ENCODE measurements at places on chromosomes 5 and 9.

DNA sequence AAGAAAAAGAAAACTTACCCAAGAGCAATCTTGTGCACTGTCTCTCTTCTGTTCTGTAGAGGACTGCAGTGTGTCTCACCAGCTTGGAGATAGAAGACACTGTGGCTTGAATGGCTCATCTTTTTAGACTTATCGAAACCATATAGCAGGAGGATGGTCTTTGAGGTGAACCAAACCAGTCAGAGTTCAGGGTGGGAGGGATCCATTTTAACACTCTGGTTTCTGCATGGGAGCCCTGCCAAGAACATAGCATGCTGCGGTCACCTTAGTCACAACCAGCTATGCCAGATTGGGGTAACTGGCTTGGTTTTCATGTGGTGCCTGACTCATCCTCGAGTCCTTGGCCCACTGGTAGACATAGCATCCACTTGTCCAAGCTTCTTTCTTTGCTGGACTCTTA lies 135.1 kb downstream of the PAPPA start:
- DNase-seq: no peak

- DNase-seq: peak; percentile 7
Measured at GRCh38 chr5:96714951-96715451, 52.8 kb downstream of the CAST start.

- peak; percentile 33 for DNase-seq
Measured at GRCh38 chr9:123112015-123112975, 78.8 kb downstream of the GPR21 start.

DNA sequence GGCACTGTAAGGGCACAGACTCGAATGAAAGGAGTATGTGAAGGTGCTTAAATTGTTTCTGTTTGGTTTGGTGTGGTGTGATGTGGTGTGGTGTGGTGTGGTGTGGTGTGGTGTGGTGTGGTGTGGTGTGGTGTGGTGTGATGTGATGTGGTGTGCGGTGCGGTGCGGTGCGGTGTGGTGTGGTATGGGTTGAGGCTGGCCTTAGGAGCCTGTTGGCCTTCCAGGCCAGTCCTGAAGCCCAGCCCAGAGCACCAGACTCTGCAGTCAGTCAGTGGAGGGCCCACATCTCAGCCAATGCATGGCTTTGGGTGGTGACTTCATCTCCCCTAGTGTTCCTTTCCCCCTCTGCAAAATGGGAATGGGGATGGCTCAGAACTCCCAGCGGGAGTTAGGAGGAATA lies 85.8 kb downstream of the KCNIP1 start:
- DNase-seq: no peak

- DNase-seq: no peak
Measured at GRCh38 chr9:33438926-33439680, 8.3 kb downstream of the AQP3 start.

DNA sequence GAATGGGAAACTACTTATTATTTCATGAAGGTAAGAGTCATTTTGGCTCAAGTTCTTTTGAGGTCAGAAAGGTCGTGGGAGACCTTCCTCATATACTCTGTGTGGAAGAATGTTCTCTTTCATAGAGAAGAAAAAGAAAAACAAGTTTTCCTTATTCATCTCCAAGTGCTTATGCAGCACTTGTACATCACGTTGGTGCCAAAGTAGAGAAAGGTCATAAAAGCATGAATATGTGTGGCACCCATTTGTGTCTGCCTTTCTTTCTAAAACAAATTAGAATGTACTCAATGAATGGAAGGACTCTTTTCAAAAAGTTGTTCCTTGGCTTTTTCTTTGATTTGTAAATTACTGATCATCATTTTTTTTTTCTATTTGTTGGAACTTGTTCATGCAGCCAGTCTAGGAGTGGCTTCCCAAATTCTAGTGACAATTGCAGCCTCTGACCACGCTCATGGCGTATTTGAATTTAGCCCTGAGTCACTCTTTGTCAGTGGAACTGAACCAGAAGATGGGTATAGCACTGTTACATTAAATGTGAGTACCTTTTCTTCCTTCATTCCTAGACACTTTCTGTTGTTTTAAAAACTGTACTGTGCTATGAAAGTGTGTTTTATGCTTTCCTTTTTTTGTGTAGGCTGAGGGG lies 122.4 kb downstream of the ADGRV1 start:
- no peak for DNase-seq

GRCh38 chr5:106730912-106731311 lies 939.8 kb downstream of the EFNA5 start:
- DNase-seq: no peak

- DNase-seq: no peak
Measured at GRCh38 chr9:32220750-32221149, 163.7 kb upstream of the ACO1 start.

- DNase-seq: no peak
Measured at GRCh38 chr9:37915911-37916470, 12.1 kb upstream of the SLC25A51 start.

- no peak for DNase-seq
Measured at GRCh38 chr5:80284720-80285119, 28.9 kb upstream of the SERINC5 start.

- DNase-seq: no peak
Measured at GRCh38 chr5:91118796-91119195, 264.3 kb downstream of the ARRDC3 start.

DNA sequence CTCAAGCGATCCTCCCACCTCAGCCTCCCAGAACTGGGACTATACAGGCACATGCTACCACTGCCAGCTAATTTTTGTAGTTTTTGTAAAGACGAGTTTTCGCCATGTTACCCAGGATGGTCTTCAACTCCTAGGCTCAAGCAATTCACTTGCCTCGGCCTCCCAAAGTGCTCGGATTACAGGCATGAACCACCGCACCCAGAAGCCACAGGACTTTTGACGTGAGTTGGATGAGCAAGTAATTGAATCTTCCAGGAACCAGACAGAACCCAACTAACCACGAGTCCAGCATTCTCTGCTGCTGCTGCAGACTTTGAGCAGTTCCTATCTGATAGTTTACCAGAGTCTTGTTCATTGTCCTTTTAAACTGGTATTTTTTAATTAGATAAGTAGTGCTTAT lies 9.6 kb upstream of the ATP6V0E1 start:
- DNase-seq: no peak
